ENCODE measurements at places on chromosomes 11 and 22.

DNA sequence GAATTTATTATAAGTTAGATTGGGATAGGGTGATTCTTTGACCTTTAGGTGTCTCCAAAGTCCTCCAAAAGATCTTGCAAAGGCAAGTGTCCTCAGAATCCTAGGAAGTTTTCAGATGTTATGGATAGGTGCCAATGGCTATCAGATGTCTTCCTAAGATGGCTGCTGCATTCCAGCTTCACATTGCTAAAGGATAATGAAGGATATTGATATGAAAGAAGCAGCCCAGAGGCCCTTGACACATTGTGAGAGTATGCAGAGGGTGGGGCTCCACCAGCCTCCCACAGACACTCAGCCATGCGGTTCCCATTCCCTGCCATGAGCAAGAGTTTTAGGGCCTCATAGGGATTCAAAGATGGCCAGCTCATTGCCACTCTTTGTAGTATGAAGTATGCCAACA lies 22.3 kb upstream of the GLYATL2 start:
- DNase-seq: no peak

GRCh38 chr11:6307876-6308275 lies 12.4 kb downstream of the CAVIN3 start:
- no peak for DNase-seq

- DNase-seq: no peak
Measured at GRCh38 chr11:115112754-115113153, 391.5 kb downstream of the CADM1 start.

DNA sequence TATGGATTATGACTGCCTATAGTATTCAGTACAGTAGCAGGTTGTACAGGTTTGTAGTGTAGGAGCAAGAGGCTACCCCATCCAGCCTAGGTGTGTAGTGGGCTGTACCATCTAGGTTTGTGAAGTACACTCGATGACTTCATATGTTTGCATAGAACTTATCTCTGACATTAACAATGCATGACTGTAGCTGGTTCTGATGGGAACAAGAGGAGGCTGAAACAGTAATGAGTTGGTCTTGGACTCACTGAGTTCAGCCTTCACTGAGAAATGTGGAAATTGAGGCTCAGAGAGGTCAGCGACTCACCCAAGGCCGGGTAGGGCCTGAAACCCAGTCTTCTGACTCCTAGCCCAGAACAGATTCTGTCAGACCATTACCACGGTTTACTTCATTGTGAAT lies 13.0 kb downstream of the MYO7A start:
- DNase-seq: no peak

GRCh38 chr11:130813196-130813595 lies 103.1 kb downstream of the SNX19 start:
- DNase-seq: no peak

GRCh38 chr22:46587061-46587460 lies 33.1 kb upstream of the GRAMD4 start:
- no peak for DNase-seq

Data from natural killer cell treated with Interleukin-12 subunit alpha and Interleukin-12 subunit beta and Interleukin-15 and Interleukin-18, amount 100 ng/mL, for 72 hours (primary cell).